ENCODE measurements at places on chromosomes 4 and X. TPM values are rescaled to one million over a fixed set of nuclear protein-coding genes. Genes with fewer than 3 reads are reported as not detected.
A peak's percentile ranks its signal among the peaks of the same experiment; 100 is the strongest.

GRCh38 chr4:53366301-53366716, 448 bp upstream of the SCFD2 start:
- DNase-seq: no peak

GRCh38 chrX:65720381-65720964, 53.0 kb downstream of the MSN start:
- no peak for DNase-seq

DNA sequence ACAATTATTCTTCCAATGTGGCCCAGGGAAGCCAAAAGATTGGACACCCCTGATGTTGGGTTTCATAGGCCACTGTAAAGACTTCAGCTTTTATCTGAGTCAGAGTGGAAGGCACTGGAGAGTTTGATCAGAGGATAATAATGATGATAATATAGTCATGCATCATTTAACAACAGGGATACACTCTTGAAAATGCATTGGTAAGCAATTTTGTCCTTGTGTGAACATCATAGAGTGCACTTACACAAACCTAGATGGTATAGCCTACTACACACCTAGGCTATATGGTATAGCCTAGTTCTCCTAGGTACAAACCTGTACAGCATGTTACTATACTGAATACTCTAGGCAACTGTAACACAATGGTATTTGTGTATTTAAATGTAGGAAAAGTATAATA, 70.5 kb downstream of the COQ2 start:
- no peak for DNase-seq

DNA sequence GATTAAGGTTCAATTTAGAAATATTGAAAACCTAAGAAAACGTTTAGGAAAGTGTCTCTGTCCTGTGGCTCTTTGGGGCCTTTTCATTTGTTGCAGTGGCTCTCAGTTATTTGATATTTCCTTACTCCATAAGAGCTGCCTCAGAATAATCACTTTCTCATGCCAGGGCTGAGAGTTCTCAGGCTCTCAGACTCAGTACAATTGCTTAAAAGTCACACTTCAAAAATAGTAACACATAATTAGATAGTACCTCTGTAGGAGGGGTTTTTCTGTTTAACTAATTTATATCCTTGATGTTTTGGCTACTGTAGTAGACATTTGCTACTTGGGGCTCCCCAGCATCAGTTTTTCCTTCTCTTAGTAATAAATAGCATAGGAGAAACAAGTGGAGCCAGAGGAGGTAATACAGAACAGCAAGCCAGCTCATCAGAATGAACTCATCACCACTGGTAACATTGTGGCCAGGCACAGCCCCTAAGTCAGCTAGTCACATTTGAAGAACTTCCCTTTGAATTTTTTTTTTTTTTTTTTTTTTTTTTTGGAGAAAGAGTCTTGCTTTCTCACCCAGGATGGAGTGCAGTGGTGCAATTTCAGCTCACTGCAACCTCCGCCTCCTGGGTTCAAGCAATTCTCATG, 8.0 kb upstream of the HNRNPD start:
- no peak for DNase-seq

DNA sequence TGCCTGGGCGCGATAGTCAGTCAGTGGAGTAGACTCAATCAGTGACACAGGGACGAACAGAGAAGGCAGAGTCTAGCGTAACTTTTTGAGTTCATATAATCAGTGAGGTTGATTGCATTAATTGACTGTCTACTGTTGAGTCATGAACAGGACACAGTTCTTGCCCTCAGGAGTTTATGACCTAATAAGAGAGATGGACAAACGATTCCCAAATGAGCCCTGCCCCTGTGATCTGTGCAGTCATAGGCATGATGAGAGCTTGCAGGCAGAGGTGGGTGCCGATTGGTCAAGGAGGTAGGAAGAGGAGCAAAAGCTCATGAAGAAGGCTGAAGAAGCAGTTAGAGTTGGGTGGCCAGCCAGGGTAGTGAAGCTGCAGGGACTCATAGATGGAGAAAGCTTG, 57.1 kb downstream of the ADD1 start:
- no peak for DNase-seq

CENPE gene
- 5.0 TPM for polyA plus RNA-seq

OTUD6A gene
- not detected for polyA plus RNA-seq

DNA sequence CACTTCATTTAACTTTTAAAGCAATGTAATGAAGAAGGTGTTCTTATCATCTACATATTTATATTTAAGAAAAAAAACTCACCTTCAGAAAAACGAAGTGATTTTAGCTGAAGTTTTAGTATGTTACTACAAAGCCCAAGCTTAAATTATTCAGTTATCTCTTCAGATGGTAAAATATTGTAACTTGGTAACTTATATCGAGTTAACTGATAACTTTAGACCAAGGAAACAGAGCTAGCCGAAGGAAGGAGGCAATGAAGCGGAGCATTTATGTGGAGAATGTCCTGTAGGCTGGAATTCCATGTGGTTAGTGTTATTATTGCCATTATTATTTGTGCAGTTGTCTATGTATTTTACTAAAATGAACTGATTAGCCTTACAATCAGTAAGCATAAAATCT, 1102.1 kb upstream of the LCORL start:
- no peak for DNase-seq

LGI2 gene
- polyA plus RNA-seq: 8.6 TPM

DNA sequence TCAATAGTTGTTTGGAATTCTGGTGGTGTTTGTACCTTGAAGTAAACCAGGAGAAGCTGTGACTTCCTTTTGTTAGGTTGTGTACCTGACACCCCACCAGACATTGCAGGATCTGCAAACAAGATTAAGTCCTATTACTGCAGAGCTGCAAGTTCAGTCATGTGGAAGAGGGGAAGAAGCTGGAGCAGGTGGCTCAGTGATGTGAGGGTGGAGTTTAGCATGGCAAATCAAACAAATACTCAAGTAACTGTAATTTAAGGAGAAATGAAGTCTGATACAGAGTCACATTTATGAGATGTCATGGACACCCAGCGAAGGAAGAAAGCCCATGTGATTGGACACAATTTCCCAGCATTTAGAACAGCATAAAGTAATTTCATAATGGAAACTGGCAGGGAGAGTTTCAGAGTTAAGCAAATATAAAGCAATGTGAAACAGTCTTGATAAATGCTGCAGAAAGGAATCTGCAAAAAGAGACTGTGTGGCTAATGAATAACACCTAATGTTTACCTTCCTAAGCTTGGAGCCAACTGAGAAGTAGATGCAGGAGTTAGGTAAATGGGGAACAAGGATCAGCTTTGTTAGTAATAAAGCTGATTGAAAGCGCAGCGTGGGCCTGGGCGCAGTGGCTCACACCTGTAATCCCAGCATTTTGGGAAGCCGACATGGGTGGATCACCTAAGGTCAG, 249.1 kb downstream of the GBA3 start:
- no peak for DNase-seq

CCNA2 gene
- 17.4 TPM for polyA plus RNA-seq

DNA sequence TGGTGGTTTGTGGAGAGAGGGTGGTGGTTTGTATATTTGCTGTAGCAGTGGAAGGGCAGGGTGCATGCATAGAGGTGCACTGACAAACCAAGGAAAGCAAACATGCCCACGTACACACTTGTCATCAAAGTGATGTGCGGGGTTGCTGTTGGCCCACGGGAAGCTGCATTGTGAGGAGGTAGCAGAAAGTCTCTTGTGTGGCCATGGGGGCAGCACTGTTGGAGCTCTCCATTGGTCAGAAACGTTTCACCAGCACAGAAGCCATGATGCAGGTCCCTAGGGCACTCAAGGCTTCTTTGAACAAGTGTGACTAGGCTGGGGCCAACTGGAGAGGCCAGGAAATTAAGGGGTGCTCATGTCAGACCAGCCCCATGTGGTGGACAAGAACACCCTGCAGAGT, 174.8 kb upstream of the KLF8 start:
- DNase-seq: no peak

- no peak for DNase-seq
Measured at GRCh38 chr4:147056940-147057610, 111.4 kb upstream of the TTC29 start.

SYTL5 gene
- 0.20 TPM for polyA plus RNA-seq

- peak; percentile 21 for DNase-seq
Measured at GRCh38 chrX:54494166-54494988, 1.7 kb downstream of the FGD1 start.

SLC10A6 gene
- not detected for polyA plus RNA-seq

TASL gene
- 0.84 TPM for polyA plus RNA-seq

DNA sequence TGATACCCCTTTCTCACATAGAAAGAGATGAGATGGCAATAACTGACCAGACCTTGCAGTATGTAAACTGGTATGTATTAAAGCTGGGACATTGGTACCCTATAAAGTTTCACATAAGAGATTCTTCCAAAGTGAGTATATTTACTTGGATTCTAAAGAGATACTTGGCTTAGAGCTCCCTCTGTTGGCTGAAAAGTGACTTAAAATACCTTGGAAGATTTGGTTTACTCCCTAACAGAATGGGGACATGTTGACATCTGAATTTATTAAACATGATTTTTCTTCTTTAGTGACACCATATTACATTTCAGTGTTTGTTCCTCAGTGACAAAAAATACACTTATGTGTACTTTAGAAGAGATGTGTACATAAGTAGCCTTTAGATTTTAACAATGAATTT, 47.9 kb upstream of the RGN start:
- DNase-seq: peak; percentile 68

GRCh38 chr4:83356899-83357661, 22.4 kb upstream of the HPSE start:
- peak; percentile 84 for DNase-seq

GRCh38 chrX:630007-630611, 482 bp upstream of the SHOX start:
- DNase-seq: no peak

MAGEB1 gene
- not detected for polyA plus RNA-seq

DNA sequence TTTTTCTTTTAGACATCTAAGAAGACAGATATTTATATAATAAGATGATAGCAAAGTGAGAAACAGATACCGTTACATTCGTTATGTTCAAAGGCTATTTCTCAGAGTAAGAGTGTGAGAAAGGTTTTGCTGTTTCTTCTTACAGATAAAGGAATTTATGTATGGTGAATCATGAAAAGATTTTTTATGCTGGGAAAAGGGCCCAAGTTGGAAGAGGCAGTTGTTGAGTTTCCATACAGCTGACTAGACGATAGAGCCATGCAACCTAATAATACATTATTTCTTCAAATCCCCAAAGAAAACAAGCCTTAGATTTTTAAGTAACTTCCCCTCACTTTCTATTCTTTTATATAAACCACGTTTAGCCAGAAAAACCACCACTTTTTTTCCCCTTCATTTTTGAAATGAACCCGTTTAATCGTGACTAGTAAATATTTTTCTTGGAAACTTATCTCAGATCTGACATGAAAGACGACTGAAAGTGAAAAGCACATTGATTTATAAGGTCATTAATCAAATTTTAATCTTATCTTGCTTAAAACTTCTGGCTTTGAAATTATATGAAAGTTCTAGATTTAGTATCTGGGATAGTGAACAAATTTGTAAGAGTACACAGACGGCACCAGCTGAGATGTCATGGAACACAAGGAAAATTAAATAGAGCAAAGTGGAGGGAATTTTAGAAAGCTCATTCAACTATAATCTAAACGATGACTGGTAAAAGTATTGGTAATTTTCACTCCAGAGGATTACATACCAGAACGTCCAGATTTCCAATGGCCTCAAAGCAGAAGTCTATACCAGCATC, 10.9 kb downstream of the ADH6 start:
- DNase-seq: peak; percentile 45

CTAG1A gene
- not detected for polyA plus RNA-seq

PPM1K gene
- 15.3 TPM for polyA plus RNA-seq

RAI2 gene
- polyA plus RNA-seq: 8.2 TPM

PPP4R3C gene
- not detected for polyA plus RNA-seq

DNA sequence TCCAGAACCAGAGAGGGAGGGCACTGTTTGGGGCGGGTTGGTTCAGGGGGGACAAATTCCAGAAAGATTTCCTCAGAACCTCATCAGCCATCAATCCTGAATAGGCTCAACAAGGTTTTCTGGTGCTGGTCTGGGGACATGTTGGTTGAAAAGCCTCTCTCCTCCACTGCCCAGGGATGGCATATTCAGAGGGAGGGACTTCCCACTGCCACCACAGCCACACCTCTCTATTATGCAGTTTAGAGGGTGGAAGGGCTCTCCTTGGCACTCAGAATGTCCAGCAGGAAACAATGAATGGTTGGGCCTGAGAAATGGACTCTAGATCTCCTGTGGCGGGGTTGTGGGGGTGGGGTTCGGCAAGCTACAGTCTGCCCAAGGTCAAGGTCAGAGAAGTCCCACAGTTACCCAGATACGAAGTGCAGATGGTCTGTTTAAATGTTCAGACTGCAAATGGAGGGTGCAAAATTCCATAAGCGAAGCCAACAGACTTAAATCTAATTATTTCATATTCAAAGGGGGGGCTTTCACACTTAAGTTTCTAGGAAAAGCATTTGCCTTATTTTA, 70.7 kb downstream of the LEF1 start:
- DNase-seq: no peak

SPON2 gene
- 33.0 TPM for polyA plus RNA-seq

TGIF2LX gene
- not detected for polyA plus RNA-seq

- DNase-seq: no peak
Measured at GRCh38 chr4:138945401-138945800, 70.2 kb upstream of the NOCT start.

MAGIX gene
- 2.0 TPM for polyA plus RNA-seq

DNA sequence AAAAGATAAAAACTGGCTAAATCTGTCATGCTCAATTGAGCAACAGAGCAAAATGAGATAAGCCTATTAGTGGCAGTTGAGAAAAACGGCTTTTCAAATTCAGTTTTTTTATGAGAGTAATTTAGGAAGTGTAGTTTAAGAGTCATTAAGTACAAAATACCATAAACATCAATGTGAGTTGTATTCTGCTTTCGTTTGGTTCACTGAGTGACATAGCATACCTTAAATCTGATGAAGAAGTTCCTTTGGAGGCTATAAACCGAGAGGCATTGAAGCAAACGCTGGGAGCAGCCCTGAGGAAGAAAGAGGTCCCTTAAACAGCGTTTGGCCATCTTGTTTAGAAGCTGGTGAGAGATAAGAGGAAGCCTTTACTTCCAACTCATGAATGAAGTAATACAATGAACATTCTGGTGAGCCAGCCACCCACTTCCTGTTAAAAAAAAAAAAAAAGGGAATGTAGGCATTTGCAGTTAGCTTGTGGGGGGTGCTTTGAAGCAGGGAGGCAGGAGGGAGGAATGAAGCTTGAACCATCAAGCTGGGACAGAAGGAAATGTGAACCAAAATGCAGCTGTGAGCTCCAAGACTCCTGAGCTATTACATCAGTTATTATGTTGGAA, 132.3 kb downstream of the ZNF330 start:
- peak; percentile 67 for DNase-seq

- DNase-seq: no peak
Measured at GRCh38 chr4:59655996-59656395, 1544.1 kb upstream of the ADGRL3 start.
